ENCODE measurements at places on chromosomes 4 and X. TPM values are rescaled to one million over a fixed set of nuclear protein-coding genes. Genes with fewer than 3 reads are reported as not detected.

Gene CDKL2
- total RNA-seq = 8.1 TPM

Gene NLGN3
- 20.5 TPM for total RNA-seq

Gene MAGEB17
- not detected for total RNA-seq

Gene MMRN1
- total RNA-seq = 23.6 TPM

Gene EPGN
- 1.3 TPM for total RNA-seq

Gene SLC6A8
- 44.7 TPM for total RNA-seq

Gene CDS1
- total RNA-seq = 9.1 TPM

Gene ADH1B
- 8.9 TPM for total RNA-seq

Gene AR
- total RNA-seq = 8.9 TPM

Gene MFAP3L
- total RNA-seq = 16.7 TPM

Gene CENPVL1
- 0.71 TPM for total RNA-seq

Gene INTU
- 48.4 TPM for total RNA-seq

Gene TBX22
- 1.3 TPM for total RNA-seq

Gene ENPEP
- total RNA-seq = 19.0 TPM

Gene FHDC1
- 9.0 TPM for total RNA-seq

Gene KDR
- total RNA-seq = 211 TPM

Gene OTUD6A
- total RNA-seq = not detected

Gene GAGE12J
- total RNA-seq = not detected

Gene HEPH
- 55.7 TPM for total RNA-seq

Gene SATL1
- 0.82 TPM for total RNA-seq

Gene TRIML1
- not detected for total RNA-seq

Gene CXCL3
- total RNA-seq = 1.5 TPM

Gene NAT8L
- total RNA-seq = 3.5 TPM

Gene GUCY1A1
- total RNA-seq = 76.6 TPM

Gene SMPX
- total RNA-seq = 41.5 TPM

Gene BST1
- total RNA-seq = 4.9 TPM

Gene PPP2R2C
- 10.1 TPM for total RNA-seq

Gene MAGEA4
- not detected for total RNA-seq

Data from camera-type eye (tissue), 1 donor.